ENCODE measurements at places on chromosomes 11 and 22.

- DNase-seq: peak; percentile 86
Observed at GRCh38 chr11:10304495-10305261, at the start of gene ADM. ADM (plus strand) TSS chr11:10305073; CDS start chr11:10305701, 628 bp downstream.

DNA sequence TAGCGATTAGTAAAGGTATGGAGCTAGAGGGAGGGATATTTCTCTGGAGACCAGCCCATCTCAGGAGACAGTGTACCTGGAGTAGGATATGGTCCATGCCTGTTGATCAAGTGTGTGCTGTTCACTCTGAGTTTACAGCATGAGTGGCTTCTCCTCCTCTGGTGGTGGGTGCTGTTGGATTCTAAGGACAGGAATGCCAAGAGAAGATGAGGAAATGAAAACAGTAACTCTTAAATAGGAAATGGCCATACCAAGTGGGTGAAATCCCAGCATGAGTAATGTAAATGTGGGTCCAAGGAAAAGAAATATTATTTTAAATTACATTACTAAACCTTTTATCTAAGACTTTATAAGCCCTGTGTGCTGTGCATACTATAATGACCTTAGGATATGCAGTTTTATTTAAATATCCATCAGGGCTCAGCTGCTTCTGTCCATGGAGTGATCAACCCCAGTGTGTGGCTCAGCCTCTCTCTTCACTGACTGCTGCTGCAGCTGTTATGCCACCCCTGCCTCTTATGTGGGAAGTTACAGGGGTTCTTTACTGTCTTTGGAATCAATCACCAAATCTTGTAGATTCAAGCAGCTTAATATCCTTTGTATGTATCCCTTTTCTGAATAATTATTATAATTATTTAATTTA lies 54.3 kb downstream of the FAT3 start:
- no peak for DNase-seq

DNA sequence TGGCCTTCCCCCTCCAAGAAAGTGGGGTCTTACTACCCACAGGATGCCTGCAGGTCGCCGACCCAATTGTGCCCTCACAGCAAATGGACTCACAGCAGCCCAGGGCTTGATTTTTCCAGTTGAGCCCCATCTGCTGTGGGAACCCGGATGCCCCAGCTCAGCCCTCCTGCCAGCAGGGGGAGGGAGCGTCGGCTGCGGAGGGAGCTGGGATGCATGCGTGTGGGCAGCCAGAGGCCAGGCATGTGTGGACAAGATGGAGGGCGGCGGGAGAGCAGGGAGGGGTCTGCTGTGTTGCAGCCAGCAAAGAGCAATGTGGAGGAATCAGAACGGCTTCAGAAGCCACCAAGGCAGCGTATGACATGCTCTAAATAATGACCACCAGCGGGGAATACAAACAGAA lies 41.0 kb upstream of the EIF3D start:
- no peak for DNase-seq

- DNase-seq: no peak
Observed at GRCh38 chr11:73233692-73234470, 15.8 kb downstream of the P2RY2 start.

DNA sequence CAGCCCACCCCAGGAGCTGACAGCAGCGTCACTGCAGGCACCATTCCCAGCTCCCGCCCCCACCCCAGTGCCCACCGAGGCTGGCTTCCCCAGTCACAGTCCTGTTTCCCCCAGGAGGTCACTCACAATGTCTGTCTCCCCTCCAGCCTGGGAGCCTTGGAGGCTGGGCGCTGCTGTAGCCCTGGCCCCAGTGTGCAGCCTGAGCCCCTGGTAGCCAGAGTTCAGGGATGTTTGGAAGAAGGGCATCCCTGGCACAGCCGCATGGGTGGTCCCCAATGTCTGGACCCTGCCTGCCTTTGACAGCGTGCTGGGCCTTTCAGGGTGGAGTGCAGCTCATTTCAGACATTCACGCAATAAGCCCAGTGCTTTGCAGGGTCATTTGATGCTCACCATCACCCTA lies 4.3 kb downstream of the CAPN5 start:
- no peak for DNase-seq

DNA sequence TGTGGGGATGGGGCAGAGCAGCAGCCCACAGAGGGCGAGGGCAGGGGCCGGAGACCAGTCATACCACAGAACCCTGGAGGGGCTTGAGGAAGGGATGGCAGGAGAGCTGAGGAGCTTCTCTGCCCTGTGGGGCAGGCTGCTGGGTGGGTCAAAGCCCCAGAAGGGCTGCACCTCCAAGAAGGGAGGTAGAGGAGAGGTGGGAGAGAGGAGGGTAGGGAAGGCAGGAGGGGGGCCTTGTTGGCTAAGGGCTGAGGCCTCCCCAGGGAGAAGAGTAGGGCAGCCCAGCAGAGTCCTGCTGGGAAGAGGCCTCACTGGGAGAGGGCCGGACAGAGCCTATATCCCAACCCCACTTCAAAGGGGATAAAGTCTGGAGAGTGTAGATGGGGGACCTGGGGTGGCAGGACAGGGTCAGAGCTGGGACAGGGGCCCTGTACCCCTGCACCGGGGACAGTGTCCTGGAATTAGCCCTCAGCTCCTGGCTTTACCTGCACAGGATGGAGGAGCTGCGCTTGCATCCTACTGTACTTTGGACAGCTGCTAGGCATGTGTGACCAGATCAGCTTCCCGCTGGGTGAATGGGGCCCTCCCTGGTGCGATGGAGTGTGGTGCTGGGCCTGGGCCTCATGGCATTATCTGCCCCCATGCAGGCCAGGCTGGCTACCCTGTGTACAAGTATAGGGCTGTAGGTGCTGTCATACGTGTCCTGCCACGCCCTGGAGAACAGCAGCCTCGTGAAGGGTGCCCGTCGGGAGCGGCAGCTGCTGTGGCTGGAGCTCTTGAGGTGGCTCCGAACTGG lies 7.3 kb downstream of the DGCR6L start:
- DNase-seq: no peak

DNA sequence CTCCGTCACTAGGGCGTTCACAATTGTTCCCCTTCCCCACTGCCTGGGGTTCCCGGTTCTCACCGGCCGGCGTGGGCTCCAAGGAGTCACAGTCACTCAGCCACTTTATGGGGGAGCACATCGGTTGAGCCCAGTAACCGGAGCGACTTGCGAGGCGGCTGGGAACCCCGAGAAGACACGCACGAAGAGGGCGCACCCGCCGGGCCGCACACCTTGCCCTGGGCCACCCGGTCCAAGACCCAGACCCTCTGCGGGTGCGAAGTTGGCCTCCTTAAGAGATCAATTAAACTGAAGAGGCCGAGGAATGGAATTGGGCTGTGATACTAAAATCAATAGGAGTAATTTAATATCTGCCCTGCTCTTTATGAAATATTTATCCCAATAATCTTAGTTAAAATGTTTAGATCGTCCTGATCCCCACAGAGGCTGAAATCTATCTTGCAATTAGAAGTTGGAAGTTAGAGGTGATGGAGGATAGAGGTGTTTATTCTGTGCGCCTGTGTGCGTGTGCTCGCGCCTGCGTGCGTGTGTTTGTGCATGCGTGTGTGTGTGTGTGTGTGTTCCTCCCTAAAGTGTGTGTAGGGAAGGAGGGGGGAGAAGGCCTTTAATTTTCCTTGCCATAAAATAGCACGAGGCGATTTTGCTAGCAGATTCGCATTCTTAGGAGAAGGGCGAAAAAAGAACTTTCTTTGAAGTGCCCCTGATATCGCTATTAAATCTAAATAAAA lies 954 bp upstream of the MN1 start:
- DNase-seq: no peak

GRCh38 chr22:26431261-26431995 lies 2.4 kb downstream of the ASPHD2 start:
- no peak for DNase-seq

- no peak for DNase-seq
Observed at GRCh38 chr22:35834061-35834460, 116.4 kb downstream of the APOL5 start.

- no peak for DNase-seq
Observed at GRCh38 chr22:32920032-32920628, 118.6 kb downstream of the TIMP3 start.

DNA sequence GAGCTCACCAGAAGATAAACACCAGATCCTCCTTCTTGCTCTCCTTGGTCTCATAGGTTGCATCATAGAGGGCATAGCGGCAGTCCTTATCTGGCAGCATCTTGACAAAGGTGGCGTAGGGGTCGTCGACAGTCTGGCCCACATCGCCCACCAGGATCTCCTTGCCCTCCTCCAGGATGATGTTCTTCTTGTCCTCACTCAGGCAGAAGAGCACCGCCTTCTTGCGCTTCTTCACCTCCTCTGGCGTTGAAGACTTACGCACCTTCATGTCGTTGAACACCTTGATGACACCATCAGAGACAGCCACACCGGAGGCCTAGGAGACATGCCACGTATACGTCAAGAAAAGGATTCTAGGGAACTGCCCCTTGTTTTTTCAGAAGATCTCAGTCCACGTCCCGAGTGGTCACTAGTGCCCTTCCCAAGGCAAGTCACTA lies 2.0 kb downstream of the CFL1 start:
- DNase-seq: no peak

GRCh38 chr11:38163526-38163925 lies 1565.5 kb upstream of the RAG2 start:
- no peak for DNase-seq

GRCh38 chr22:41931701-41932269 lies 5.2 kb upstream of the TNFRSF13C start:
- DNase-seq: no peak

GRCh38 chr11:131246663-131247062 lies 123.8 kb upstream of the NTM start:
- no peak for DNase-seq

DNA sequence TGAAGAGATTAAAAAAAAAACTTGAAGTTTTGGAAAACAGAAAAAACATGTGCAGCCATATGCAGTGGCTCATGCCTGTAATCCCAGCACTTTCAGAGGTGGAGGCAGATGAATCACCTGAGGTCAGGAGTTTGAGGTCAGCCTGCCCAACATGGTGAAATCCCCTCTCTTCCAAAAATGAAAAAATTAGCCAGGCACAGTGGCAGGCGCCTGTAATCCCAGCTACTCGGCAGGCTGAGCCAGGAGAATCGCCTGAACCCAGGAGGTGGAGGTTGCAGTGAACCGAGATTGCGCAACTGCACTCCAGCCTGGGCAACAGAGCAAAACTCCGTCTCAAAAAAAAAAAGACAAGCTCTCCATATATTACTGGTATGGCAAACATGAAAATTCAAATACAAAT lies 7.6 kb downstream of the DLG2 start:
- DNase-seq: no peak

DNA sequence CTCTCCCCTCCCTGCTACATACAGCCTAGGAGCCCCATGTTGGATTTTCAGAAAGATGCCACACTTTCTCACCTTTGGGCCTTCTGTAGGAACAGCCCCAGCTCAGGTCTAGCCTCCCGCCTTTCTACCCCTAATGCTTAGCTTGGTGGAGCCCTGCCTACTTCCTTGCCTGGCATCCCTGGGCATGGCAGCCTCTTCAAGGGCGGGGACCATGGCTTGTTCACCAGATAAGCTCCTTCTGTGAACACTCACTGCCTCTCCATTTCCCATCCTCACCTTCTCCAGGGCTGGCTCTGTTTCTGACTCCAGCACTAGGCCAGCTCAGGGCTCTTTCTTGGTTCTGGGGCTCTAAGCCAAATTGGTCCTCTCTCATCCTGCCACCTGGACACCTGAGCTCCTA lies 1.4 kb downstream of the SEPTIN3 start:
- no peak for DNase-seq

DNA sequence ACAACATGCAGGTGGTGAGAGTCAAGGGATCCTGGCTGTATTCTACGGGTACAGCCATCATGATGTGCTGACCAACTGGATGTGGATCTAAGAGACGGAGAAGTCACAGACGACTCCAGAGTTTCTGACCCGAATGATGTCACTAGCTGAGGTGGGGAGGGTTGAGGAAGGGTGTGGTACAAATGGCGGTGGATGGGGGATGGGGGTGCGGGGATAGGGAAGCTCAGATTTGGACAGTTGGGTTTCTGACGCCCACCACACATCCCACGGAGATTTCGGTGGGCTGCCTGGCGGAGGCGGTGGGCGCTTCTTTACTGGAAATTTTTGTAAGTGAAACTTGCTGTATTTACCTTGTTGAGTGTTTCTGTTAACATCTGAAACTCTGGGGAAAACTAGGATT lies 126.7 kb downstream of the OSBP2 start:
- no peak for DNase-seq

- DNase-seq: no peak
Observed at GRCh38 chr22:45230026-45230721, 10.5 kb downstream of the KIAA0930 start.

GRCh38 chr11:21553795-21554194 lies 639.1 kb upstream of the ANO5 start:
- DNase-seq: no peak

DNA sequence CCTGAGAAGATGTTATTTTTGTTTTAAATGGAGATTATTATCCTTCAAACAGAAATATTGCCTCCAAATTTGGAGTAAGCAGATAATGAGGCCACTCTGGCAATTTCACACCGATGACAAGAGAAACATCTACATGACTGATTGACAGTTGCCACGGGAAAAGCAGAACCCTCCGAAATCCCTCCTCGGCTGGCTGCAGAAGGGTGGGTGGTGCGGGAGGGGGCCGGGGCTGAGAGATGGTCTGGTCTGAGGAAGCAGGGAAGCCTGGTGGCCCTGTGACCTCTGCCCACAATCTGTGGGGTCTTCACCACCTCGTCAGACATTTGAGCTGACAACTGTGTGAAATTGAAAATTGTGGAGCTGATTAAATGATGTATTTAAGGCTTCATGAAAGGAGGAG lies 503.2 kb downstream of the MN1 start:
- no peak for DNase-seq

DNA sequence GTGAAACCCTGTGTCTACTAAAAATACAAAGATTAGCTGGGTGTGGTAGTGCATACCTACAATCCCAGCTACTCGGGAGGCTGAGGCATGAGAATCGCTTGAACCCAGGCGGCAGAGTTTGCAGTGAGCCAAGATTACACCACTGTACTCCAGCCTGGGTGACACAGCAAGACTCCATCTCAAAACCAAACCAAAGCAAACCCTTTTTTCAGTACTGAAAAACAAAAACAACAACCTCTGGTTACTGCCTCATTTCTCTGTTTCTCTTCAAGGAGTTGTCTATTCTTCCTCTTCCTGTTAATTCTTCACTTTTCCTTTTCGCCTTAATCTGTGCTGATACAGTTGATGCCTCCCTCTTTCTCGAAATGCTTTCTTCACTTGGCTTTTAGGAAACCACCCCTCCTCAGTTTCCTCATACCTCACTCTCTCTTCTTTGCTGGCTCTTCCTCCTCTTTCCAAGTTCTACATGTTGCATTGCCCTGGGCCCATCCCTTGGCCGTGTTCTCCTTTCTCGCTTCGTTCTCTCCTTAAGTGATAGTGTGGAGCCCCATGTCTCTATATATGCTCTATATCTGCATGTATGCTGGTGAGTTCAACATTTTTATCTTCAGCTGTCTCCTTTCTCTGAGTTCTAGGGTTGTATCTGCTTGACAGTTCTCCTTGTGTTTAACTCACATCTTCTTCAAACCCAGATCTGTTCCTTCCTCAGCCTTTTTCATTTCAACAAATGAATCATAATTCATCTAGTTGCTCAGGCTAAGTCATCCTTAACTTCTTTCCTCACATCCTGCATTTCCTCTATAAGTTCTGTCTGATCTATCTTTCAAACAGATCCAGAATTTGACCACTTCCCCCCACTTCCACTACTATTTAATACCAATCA lies 37.1 kb downstream of the NUCB2 start:
- DNase-seq: no peak

- DNase-seq: no peak
Observed at GRCh38 chr11:124896821-124897391, 759 bp downstream of the ROBO4 start.
